ENCODE measurements at places on chromosomes 5 and 9.

DNA sequence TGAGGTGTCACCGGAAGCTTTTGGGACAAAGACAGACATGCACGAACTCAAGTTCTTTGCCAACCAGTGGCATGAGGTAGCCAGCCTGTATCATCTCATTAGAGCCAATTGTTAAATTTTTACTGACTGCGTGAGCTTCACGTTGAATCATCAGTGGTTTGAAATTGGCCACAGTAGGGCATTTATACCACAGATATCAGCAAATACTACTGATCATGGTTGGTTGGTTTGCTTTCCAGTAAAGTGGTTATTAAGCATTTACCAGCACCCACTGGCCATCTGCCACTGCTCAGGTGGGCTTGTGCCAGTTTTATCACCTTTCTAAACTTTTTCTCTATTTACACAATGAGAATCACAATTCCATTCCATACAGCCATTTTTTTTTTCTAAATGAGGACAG, 28.4 kb upstream of the SHC3 start:
- DNase-seq: no peak

- DNase-seq: no peak
These were observed 4.9 kb upstream of the FYB1 start for GRCh38 chr5:39224196-39224761.

DNA sequence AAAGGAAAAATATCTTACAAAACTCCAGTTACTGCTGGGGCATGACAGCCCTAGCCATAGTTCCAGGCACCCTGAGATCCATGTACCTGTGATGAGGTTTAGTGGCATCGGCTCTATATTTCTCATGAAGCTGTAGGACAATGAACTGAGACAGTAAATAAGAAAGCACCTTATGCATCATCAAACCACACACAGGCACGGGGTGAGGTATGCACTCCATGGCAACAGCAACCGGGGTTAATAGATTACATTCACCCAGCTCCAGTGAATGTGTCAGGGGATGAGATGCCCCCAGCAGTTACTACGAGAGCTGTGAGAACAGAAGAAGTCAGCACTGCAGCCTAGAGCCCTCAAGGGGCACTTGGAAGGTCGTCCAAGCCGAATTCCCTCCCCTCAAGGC, 162.0 kb upstream of the S1PR3 start:
- DNase-seq: no peak

GRCh38 chr5:149172261-149172660, 31.0 kb downstream of the ABLIM3 start:
- peak; percentile 15 for DNase-seq

DNA sequence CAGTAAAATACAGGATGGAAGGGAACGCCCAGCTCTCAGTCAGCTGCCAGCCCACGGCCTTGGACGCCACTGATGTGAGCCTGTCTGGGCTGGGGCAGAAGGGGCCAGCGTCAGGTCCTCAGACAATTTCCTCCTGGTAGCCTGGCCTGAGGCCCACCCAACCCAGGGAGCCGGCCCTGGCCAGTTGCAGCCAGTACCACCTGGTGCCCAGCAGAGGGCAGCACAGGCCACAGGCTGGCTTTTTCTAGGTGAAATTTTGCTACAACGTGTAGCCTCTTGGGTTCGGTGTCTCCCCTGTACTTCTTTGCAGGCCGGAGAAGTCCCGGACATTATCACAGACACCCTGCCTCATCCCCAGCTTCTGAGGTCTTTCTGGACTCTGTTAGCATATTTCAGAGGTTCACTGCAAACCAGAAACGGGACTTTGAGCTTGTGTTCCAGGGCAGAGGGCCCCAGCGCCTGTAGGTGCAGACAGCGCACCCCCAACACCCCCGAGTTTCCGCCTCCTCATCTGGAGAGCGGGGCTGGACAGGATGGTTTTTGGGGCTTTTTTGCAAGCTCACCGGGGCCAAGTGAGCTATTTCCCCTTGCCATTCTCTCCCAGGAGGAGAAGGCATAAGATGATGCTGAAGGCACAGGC, 45.9 kb upstream of the KCNMB1 start:
- DNase-seq: peak; percentile 49

DNA sequence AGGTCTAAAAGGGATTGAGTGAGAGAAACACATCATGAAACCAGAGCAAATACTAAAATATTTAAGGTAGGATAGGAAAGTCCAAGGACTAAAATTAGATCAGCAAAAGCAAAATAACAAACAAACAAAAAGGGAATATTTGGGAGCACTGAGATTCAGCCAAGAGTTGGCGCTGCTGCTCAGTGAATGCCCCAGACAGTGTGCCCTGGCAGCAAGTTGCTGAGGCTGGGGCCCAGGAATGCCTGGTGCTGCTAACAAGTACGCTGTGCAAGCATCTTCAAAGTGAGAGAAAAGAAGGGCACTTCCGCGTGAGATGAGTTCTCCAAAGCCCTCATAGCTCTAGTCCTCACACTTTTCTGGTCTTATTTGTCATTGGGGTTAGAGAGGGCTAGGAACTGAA, 603.3 kb downstream of the EFNA5 start:
- no peak for DNase-seq

DNA sequence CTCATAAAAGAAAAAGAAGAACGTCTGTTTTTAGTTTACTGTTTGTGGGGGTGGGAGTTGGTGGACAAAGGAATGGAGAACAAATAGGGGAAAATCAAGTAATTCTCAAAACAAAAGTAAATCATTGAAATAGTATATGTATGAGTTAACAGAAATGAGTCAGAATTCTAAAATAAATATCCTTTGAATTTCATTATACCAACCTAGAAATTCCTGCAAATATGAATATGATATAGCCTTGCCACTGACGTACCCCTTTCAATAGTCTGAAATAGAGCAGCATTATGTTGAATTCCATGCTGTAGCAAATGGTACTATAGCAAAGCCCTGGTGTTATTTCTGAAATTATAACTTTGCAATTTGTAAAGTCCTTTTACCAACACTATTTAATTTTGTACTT, 29.6 kb upstream of the DTWD2 start:
- DNase-seq: no peak

DNA sequence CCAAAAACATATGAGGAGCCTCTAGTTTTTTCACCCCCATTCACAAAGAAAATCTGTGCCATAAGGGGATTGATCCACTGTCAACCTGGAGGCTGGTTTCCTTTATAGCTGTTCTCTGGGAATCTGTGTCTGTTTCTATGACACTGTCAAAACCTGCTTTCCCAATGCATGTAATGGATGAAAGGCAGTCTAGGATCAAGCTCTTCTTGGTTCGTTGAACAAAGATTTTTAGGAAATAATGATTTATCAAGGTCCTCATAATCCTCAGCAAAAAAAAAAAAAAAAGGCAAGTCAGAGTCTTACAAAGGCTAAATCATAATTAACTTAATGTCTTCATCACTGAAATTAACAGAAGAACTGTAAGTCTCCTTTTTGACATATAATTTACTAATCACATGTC, 16.0 kb downstream of the EPB41L4A start:
- DNase-seq: no peak

GRCh38 chr9:97984188-97985057, 1.3 kb downstream of the ANP32B start:
- peak; percentile 66 for DNase-seq

DNA sequence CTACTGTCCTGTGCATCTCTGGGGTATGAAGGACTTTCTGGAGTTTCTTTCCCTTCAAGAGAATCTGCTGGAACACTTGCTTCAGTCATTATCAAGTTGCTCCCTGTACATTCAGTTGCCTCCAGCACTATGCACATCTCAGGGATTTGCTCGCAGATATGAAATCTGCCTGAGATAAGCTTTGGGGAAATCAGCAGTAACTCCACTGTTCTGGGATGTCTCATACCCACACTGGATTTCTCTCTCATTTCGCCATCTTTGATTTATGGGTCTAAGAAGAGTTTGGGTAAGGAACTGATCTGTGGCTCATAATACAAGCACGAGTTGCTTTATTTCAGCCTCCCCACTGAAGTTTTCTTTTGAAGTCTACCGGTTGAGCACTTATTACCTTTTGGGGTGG, 585.6 kb downstream of the PSAT1 start:
- no peak for DNase-seq
